Tibial artery (tissue), 4 donors: ENCODE measurements at places on chromosomes 6 and 20.

DNA sequence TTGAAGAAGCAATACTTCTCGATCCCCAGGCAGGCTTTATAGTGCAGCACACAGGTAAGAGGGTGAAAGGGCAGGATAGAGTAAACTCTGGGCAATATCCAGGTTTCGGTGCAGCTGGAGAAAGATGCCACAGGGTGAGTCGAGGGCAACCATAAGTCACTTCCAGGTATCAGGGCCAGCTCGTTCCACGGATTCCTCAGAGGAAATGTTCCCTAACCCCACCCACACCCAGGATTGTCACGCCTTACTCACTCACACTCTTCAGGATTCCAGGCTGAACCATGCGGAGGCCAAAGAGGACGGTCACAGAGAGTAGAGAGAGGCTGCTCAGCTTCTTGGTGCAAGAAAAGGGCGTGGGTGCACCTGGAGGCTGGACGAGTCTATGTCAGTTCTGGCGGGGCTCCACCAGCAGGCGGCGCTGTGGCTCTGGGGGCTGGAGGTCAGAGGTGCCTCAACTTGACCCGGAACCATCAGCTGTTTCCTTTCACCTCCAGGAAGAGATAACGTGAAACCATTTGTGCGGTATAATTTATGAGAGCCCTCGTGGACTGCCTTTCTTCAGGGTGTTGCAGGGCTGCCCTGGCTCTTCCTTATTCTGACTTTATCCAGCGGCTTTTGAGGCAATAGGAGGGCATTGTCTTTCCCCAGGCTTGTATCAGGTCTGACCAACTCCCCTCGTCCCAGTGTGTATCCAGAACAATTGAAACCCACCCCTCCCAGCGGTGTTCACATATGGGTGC is 14.5 kb upstream of the WFDC12 start:
- DNase-seq: no peak

- no peak for DNase-seq
Measured at GRCh38 chr20:63544958-63545516, 2.5 kb downstream of the SRMS start.

DNA sequence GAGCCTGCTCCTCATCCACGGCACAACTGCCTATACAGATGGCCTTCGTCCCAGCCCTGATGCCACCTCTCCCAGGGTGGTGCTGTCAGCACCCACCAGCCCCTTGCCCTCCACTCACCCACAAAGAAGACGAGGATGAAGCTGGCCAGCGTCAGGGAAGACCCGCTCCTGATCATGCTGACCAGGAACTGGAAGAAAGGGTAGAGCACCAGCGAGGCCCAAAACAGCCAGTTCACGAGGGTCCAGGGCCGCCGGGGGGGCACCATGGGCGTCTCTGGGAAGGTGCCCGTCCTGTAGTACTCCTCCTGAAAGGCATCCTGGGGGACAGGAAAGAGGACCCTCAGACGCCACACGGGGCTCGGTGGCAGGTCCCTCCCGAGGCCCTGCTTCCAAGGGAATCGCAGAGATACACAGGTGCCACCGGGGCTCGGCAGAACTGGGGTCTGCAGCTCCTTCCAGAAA is 134.5 kb downstream of the AGPAT4 start:
- no peak for DNase-seq

GRCh38 chr20:5349448-5349847 is 32.7 kb upstream of the PROKR2 start:
- no peak for DNase-seq

DNA sequence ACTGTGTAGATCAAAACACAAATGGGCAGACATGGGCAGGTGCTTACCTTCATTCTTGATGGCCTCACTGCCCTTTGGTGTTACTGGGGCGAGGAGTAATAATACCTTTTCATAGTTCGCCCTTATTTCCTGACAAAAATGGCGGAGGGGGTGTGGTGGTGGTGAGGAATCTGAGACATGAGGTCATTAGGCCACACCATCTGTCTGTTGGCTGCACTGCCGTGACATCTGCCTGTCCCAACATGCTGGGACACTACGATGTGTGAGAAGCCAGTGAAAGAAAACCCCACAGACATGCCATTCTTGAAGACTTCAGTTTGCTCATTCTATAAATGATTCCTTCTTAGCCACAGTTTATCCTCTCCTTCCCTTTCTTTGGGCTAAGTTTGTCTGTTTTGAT is 13.4 kb upstream of the MAPRE1 start:
- DNase-seq: no peak

GRCh38 chr6:14721103-14721758 is 524.6 kb upstream of the JARID2 start:
- DNase-seq: no peak

DNA sequence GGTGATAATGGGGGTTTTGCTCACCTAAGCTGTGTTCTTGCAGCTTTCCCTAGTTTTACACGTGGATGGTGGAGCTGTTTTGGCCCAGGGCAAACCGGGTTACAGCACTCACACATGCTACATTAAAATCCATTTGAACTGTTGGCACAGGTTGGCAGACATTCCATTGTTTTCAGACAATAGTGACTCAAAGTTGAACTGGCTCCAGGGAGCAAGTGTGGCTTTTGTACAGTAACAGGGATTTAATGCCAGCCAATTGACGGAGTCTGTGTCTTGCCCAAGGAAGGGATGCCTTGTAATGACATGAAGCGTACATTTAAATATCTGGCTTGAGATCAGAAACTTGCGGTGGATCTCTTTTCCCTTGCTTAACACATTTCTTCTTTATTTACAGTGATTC is 183.1 kb downstream of the DTNBP1 start:
- DNase-seq: no peak

- no peak for DNase-seq
Measured at GRCh38 chr6:54801669-54802068, 44.9 kb upstream of the FAM83B start.

DNA sequence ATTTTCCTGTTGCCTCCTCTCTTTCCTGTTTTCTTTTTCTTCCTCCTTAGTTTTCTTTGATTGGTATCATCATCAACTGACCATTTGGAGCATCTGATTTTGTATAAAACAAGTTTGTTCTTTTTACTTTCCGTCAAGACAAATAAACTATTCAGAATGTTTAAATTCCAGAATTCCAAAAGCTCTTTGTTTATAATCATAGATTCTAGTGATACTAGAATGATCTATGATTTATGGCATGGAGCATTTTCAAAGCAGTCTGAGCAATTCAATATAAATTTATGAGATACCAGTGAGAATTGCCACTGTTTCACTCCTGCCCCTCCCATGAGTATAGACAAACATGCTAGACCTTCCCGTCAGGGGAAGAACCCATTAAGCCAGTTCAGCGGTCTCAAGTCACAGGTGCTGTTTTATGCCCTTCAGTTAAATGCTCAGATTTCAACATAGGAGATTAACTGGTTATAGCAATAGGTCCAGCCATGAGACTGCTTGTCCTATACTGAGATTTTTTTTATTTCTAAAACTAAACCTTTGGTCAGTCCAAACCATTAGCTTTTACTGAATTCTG is 60.7 kb downstream of the GRIK2 start:
- no peak for DNase-seq

- no peak for DNase-seq
Measured at GRCh38 chr6:169501128-169501527, 200.7 kb downstream of the WDR27 start.

- no peak for DNase-seq
Measured at GRCh38 chr6:125066964-125067363, 86.6 kb upstream of the TPD52L1 start.

GRCh38 chr20:17658648-17658993 is 23.4 kb downstream of the RRBP1 start:
- peak; percentile 1 for DNase-seq

GRCh38 chr20:25372584-25373336 is 17.9 kb downstream of the ABHD12 start:
- DNase-seq: no peak

DNA sequence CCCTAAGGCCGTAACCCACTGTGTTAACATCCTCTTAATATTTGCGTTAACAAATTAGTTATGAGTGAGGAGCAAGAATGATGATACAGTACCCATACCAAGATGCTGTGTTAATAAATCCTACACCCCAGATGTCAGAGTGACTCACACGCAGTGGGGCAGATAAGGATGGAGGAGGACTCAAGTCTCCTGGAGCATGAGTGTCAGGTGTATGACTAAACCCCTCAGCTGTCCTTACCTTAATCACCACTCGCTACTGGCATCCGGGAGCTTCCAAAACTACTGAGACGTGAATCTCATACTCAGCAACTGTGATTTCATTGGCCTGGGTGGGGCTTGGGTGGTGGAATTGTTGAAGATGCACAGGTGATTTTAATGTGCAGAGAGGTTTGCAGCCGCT is 131.3 kb upstream of the MTHFD1L start:
- DNase-seq: no peak

DNA sequence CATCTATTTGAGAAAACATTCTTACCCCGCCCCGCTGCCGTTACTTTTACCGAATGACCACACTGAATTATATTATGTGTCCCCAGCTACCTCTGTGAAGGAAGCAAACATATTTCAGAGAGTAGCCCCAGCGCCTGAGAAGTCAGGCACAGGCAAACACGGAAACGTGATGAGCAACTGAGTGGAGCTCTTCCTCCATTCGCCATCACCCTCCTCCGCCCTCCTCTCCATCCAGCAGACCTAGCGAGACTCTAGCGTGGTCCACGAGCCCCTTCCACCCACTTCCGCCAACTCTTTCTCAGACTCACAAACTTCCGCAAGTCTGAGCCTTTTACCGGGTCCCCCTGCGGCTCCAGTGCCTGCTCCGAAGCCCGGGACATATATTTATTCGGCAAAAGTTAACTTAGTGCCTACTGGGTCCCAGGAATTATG is 582 bp downstream of the SNRPB start:
- DNase-seq: peak; percentile 73

DNA sequence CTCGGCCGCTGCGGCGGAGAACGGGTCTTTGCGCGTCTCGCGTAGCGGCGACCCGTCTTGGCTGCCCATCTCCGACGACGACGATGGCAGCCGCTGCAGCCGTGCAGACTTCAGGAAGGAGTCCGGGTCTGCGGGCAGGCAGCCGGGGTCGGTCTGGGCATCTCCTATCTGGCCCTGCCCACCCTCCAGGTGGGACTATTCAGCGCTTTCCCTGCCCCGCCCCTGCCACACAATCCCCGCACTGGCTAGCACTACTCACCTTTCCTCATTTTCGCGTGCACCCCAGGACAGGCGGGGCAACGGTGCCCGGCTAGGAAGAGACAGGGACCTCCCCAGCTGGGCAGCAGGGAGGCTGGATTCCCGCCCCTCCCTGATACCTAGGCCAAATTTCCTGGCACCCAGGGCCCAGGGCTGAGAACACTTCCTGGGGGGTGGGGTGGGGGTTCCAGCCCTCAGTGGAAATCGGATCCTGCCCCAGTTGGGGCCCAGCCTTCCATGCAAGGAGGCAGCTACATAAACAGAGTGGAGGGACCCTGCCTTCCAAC is 9.2 kb downstream of the GGT7 start:
- no peak for DNase-seq

DNA sequence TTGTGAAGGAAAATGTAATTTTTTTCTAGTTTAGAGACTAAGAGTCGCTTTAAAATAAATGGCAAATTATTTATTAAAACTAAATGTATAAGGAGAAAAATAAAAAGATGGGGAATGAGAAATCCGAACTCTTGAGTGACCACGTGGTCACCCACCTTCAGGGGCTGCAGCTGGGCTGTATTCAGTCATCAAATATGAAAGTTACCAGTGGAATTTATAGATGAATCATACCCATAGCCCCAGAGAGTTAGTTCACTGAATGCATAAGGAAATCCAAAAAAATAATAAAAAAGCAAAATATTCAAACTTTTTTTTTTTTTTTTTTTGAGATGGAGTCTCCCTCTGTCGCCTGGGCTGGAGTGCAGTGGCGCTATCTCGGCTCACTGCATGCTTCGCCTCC is 947.7 kb upstream of the ADGRB3 start:
- DNase-seq: no peak

DNA sequence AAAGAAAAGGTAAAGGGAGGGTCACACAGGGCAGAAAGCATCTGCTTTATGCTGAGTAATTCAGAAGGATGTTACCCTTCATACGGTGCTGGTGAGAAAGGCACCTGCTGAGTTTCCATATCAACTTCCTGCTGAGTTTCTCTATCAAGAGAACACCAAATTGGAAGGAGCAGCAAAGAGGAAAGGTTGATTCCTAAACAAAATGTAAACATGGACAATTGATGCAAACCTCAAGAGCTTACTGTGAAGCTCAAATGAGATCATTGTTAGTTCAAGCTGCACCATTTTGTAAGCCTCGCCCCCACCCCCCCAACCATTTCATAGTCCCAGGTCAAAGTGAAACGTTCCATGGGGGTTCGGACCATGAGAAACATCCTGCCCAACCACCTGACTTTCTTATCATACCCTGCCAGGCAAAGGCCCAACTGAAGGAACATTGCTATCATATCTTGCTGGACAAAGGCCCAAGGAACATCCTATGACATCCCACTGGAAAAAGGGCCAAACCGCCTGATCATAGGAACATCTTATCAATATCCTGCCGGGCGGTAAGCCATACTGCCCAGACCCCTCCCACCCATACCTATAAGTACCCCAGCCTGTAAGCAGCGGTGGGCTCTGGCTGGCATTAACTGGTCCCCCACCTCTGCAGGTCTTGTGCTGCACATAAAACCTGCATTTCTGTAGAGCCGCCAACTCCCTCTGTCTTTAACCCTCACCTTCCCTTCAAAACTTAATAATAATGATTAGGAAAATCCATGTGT is 171.6 kb downstream of the UBE3D start:
- DNase-seq: no peak

- no peak for DNase-seq
Measured at GRCh38 chr20:35303382-35303734, 11.1 kb upstream of the FAM83C start.

- peak; percentile 46 for DNase-seq
Measured at GRCh38 chr6:38184585-38185080, 365.1 kb downstream of the ZFAND3 start.

DNA sequence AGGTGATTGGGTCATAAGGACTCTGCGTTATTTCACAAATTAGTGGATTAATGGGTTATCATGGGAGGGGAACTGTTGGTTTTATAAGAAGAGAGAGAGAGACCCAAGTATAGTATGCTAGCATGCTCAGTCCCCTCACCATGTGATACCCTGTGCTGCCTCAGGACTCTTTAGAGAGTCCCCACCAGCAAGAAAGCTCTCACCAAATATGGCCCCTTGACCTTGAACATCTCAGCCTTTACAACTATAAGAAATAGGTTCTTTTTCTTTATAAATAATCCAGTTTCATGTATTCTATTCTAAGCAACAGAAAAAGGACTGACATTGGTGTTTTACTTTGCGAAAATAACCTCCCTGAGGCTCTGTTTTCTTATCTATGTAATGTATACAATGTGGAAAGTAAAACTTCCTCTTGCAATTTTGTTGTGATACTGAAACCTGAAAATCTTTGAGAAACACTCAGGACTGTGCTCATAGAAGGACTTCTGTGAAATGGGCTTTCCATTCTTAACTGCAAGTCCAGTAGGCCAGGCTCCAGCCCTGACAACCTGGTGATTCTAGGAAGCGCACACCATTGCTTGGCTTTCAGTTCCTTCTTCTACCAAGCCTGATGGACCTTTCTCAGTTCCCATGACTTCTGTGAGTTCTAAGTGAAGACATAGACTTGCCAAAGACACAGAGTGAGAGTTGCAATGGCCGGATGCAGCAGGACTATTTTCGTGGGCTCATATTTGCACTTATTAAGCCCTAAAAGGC is 21.9 kb downstream of the SIRPD start:
- DNase-seq: no peak

GRCh38 chr6:21589352-21590345 is 3.9 kb upstream of the SOX4 start:
- peak; percentile 84 for DNase-seq
